ENCODE measurements at places on chromosomes 6 and 20.

DNA sequence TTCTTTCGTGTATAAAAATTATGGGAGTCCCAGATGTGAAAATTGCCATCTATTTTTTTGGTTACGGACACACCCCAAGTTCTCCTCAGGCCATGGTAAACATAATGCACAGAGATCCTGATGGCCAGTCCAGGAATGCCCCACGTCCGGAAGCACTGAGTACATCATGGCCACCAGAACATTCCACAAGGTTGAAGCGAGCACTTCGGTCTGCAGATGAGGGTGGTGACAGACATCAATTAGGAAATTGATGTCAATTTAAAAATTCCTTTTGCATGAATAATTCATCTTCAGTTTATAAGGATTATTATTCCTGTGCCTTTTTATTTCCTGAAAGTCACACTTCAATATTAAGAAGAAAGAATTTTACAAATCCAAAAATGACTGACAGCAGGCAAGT, 13.2 kb upstream of the EXOC2 start:
- DNase-seq, result peak; percentile 31

DNA sequence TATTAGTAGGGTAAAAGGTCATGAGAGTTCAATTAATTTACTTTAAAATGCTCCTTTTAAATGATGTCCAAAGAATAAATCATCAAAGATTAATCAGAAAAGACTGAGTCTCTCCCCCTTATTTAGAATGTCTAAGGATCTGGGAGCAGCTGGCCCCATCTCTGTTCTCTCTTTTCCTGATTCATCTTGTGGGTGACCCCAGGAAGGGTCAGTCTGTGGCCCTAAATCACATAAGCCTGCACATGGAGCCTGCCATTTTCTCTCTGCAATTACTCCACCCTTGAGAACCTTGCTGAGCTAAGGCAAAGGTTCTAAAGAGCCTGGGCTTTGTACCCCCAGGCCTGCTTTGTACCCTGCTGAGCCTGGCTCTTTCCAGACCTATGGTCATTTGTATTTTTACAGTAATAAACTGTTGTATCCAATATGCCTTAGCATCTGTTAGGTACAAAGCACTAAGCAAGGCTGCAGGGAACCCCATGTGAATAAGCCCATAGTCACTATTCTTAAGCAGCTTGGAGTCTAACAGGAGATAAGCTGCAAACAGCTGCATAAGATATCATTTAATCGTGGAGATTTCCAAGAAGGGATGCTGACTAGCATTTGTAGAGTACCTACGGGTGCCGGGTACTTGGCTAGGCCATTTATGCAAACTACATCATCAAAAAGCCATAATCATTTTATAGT, 431.0 kb upstream of the MARCKS start:
- no peak for DNase-seq

- DNase-seq, result no peak
These were observed 21.0 kb upstream of the IYD start for GRCh38 chr6:150347845-150348244.

DNA sequence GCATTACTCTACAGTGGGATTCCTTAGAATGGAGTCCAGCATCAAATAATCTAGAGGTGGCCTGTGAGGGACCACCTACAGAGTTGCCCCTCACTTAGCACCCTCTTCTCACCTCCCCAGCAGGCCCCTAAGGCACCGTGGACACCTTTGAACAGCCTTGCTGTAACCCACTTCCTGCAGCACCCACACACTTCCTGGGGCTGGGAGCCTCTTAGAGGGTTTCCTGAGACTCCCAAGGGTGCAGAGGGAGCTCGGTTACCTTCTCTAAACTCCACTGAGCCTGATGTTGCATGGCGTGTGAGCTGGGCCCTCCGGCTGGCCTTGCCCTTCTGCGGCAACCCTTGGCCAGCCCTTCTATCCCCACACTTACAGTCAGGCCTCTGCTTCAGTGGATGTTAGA, 7.3 kb upstream of the SIRPG start:
- DNase-seq, result no peak

DNA sequence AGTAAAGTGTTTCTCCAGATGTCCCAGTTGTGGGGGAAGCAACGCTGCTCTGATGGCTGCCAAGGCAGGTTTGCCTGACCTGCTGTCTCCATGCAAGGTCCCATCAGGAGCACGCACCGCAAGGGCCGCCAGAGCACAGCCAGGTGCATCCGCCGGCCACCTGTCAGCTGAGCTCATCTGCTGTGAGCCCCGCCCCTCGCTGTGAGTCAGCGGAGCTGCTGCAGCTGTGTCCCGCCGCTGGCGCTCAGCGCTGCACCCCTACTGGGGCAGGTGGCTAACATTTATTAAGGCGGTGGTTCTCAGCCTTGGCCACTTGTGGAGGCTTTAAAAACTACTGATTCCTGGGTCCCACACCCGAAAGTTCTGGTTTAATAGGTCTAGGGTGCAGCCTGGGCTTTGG, 225.7 kb downstream of the UST start:
- DNase-seq, result no peak

GRCh38 chr20:45044601-45045000, 56.3 kb downstream of the KCNS1 start:
- DNase-seq, result no peak

GRCh38 chr20:38307371-38308046, 3.6 kb downstream of the BPI start:
- peak; percentile 66 for DNase-seq

GRCh38 chr6:127886603-127887002, 14.3 kb downstream of the THEMIS start:
- DNase-seq, result no peak

- DNase-seq, result no peak
These were observed 19.5 kb downstream of the TFEB start for GRCh38 chr6:41715795-41716515.

DNA sequence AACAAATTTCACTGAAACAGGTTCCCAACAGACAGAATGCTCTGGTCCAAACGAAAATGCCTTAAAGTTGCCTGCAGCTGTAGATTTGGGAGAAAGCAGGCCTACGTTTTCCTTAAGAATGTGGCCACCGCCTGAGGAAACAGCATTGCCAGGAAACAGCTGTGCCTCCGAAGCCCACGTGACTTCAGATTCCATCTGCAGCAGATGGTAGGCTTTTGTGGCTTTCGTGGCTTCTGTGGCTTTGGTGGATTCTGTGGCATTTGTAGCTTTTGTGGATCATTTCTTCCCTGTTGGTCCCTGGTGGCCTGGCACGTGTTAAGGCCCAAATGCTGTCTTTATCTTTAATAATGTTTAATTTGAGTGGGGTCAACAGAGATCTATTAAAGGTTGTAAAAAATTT, 222.9 kb downstream of the TTLL2 start:
- DNase-seq, result peak; percentile 1

GRCh38 chr6:25402125-25402524, 123.0 kb downstream of the CARMIL1 start:
- no peak for DNase-seq

- DNase-seq, result no peak
These were observed 24.2 kb downstream of the TBC1D7 start for GRCh38 chr6:13304101-13304500.

- no peak for DNase-seq
These were observed 165.4 kb downstream of the OGFRL1 start for GRCh38 chr6:71454056-71454455.

DNA sequence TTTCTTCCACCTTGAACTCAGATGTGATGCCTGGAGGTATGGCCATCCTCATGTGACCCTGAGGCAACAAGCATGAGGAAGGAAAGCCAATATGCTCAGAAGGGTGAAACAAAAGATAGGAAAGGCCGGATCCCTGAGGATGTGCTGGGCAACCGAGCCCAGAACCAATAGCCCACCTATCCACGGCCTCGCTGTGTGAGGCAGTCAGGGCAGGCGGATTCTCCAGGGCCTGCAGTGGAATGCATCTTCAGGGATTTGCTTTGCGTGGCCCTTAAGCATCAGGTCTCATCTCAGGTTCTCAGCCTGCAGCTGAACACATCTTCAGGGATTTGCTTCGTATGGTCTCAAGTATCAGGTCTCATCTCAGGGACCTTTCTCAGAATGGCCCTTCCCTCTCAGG, 139.8 kb downstream of the ANKRD60 start:
- DNase-seq, result no peak

- peak; percentile 28 for DNase-seq
These were observed 150.1 kb downstream of the DHX35 start for GRCh38 chr20:39112178-39112743.

DNA sequence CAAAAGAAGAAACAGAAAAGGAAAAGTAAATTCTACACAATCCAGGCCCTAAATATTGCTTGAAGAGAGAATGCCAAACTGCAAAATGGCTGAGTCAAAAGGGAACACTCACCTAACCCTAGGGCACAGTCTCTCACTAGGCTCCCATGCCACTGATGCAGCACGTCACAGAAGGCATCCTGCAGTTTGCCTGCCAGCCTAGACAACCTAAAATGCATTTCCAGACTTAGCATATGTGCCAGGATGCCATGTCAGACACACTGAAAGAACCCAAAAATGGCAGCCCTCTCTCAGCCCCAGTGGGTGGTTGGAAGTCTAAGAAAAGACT, 10.6 kb upstream of the SIRPD start:
- DNase-seq, result no peak

GRCh38 chr6:83613378-83613777, 95.5 kb downstream of the SNAP91 start:
- peak; percentile 31 for DNase-seq

DNA sequence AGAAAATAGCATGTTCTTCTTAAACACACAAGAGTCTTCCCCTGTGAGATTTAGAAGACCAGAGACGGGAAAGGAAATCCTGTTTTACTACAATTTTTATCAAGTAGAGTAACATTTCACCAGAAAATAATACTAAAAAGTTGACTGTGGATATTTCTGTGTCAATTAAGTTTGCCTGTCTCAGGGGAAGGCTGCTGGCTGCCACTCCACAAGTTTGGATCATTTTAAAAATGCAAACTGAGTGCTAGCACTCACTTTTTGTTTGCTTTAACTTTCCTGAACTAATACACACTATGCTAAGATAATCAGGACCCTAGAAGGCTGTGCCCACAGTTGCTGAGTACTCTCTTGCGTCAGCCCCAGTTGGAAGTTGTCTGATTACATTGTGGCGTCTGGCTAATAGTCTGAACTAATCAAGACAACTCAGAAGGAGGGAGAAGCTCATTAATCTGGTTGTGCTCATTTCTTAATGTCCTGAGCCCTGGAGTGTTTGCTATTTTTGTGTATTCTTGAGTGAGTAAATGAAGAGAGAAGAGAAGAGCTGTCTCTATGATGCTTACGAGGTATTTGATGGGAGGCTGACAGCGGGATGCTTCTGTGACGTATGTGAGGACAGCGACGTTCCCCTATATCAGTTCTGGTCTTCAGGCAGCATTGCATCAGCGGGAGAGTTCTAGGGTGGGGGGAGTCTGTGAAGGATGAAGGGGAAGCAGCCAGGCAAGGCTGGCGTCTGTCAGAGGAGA, 664.2 kb downstream of the QKI start:
- DNase-seq, result no peak

- DNase-seq, result peak; percentile 39
These were observed 938 bp downstream of the WRNIP1 start for GRCh38 chr6:2765896-2766766.

- DNase-seq, result no peak
These were observed 7.2 kb downstream of the FOXC1 start for GRCh38 chr6:1616701-1617463.

- DNase-seq, result no peak
These were observed 30.8 kb upstream of the SSR1 start for GRCh38 chr6:7343546-7344475.

Measured in fibroblast of skin of right quadriceps (primary cell).